ENCODE measurements at places on chromosomes 11 and 22.

- no peak for DNase-seq
Observed at GRCh38 chr11:43708776-43709175, 28.2 kb downstream of the HSD17B12 start.

- no peak for DNase-seq
Observed at GRCh38 chr11:35579557-35580396, 38.5 kb upstream of the FJX1 start.

- no peak for DNase-seq
Observed at GRCh38 chr11:97979741-97980140, 1041.0 kb upstream of the CNTN5 start.

GRCh38 chr11:73189723-73190556 is 28.1 kb upstream of the P2RY2 start:
- DNase-seq, result no peak

DNA sequence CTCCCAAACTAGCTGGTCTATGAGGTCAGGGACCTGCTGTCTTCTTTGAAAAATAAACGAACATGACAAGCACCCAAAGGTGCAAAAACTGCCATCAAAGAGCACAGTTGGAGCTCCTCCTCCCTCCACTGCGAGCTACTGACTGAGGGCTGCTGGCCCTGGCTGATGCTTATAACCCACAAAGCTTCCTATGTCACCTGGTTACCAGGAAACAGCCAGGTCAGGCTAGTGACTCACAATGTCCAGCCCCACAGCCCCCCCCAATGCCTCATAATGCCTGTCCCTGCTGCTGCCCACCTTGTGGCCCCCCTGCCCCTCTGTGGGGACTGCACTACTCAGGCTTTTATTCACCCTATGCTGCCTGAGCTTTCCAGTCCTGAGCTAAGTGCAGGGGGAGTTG is at the start of gene DRICH1:
Gene DRICH1 (minus strand): TSS at position 144 of the 400 bp plus-strand sequence. CDS start 298 bp downstream, outside the sequence.
- DNase-seq, result no peak

DNA sequence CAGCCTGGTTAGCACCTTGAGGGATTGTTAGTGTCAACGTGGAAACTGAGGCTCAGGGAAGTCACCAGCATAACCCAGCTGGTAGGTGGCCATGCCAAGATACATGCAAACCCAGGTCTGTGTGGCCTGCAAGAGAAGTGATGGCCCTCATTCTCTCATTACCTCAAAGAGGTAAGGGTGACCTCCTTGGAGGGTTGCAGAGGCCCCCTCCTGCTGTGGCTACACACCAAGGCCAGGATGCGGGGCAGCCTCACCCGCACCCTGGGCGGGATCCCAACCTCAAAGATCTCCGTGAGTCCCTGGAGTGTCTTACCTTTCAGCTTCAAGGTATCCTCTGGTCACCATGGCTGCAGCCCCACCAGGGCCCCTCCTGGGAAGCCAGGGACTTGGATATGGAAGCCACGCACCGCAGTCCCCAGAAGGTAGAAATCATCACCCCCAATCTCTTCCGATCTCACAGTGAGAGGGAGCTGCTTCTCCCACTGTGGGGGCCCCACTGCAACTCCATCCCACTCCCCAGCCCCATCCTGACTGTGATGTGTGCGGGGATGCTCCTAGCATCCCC is 95.4 kb downstream of the MORC2 start:
- DNase-seq, result no peak

GRCh38 chr11:65528819-65529350 is 4.0 kb downstream of the SCYL1 start:
- no peak for DNase-seq

GRCh38 chr11:69293819-69294505 is at the start of gene MYEOV:
MYEOV (plus strand) TSS chr11:69294155; CDS start chr11:69295355, 1,200 bp downstream.
- no peak for DNase-seq

DNA sequence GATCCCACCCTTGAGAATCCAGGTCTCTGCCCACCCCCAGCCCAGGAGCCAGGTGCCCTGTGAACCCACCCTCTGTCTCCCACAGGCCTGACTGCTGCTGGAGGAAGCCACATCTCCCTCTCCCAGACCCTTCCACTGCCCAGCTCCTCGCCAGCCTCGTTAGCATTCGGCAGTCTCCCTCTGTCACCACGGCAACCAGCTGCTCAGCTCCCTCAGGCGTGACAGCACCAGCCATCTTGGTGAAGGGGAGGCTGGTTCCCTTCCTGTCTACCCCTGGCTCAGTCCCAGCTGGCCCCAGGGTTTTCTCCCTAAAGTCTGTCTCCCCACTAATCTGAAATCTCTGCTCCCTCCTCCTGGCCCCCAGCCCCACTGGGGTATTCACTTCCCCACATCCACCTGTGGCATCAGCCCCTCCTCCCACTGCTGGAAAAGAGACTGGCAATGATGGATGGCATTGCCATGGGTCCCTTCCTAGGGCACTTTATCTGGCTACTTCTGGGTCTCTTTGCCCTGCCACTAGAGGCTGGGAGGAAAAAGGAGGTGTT is 28.1 kb downstream of the NRXN2 start:
- no peak for DNase-seq

DNA sequence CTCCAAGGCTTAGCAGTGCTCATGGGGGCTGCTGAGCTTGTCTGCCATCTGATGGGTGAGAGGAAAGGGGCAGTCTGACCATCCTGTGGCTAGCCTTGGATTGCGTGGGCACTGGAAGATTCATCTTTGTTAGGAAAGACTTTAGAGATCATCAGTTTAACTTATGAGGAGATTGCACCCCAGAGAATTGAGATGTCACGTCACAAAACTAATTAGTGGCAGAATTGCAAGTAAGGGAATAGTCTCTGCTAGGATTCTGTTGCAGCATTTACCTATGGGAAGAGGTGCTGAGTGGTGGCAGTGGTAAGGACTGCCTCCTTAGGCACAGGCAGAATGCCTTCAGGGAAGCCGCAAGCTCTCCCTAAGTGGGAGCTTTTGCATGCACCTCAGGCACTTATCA is 42.8 kb upstream of the HSPA8 start:
- no peak for DNase-seq

- no peak for DNase-seq
Observed at GRCh38 chr11:9719566-9720289, 55.9 kb downstream of the SWAP70 start.

DNA sequence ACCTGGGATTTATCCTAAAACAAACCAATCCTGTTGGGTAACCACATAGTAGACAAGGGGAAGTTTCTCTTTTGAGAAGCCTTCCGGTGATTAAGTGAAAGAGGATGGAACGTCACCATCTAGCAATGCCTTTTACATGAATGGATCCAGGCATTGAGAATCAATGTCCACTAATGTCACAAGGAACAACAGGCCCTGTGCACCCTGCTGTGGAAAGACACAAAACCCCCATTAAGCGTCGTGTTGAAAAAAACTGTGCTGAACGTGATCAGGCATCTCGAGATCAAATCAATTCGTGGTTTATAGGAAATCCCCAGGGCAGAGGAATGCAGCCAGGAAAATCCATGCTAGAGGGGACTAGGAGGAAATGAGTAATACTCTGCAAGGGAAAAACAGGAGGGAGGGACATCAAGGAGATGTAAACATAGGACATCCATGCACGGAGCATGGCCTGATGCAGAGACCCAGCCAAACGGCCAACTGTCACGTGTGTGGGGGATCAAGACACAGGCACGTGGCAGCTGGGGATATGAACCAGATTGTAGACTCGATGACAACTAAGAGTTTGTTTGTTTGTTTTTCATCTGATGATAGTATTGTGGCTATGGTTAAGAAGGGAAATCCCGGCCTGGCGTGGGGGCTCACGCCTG is 38.6 kb upstream of the CARS1 start:
- DNase-seq, result no peak

DNA sequence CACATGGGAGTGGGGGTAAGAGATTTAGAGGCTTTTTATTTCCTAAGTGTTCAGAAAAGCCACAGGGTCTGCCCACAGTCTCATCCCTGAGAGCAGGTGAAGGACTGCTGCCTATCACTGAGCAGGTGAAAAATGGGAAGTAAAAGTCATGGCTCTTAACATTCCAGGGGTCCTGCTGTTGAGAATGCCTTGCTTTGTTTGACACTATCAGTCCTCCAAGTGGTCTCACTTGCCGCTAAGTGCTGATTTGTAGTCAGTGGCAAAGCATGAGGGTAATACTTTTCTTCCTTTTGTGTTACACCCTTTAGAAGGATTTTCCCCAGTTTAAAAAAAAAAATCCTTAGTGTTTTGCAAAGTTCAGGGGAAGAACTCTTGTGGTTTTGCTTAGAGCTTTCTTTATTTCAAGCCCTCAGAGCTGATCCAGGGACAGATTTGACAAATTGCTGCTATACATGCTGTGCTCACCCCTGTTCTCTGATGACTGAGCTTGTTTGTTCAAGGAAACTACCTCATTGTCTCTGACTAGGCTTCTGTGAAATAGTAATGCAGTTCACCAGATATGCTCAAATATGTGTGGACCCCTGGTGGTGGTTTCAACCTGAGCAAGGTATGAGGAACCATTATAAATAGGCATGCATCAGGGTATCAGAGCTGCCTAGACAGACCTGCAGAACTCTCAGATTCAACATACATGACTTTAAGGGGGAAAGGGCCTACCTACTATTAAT is 141.0 kb downstream of the ARHGAP42 start:
- no peak for DNase-seq

DNA sequence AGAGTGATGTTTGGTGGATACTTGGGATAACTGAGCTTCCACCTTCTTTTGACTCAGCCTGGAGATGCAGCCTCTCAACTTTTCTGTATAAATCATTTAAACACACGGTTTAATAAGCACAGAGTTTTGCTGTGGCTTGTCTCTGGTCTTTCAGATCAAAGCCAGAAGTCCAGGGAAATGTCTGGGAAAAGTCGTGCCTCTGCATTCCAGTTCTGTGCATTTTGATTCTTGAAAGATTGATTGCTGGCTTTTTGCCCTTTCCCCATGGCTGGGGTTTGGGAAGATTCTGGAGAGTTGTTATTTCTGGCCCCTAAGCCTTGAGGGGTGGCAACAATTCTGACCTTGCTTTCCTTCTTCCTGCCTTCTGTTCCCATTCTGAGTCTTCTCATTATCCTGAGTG is 154.1 kb downstream of the COMMD9 start:
- no peak for DNase-seq

- DNase-seq, result no peak
Observed at GRCh38 chr11:79441461-79441875, 638 bp upstream of the TENM4 start.

DNA sequence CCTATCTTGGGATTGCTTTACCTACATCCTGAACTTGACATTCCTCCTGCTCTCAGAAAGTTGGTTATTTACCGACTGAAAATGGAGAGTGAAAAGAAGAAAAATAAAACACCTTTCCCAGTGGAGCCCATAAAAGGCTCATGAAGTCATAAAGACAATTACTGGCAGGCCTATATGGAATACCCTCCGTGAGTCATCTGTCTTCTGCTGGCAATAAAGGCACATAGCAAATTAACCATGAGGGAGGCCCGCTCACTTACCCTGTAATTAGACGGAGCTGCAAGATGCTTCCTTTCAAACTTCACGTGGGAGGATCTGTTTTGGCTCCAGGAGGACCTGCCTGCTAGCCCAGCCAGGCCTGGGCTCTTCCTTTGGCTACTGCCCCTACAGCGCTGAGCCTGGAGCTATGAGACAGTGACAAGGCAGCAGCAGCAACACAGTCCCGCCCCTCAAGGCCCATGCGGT is 540.4 kb downstream of the BUD13 start:
- DNase-seq, result no peak

GRCh38 chr22:46905834-46906233 is 143.4 kb downstream of the TBC1D22A start:
- DNase-seq, result no peak
